ENCODE measurements at places on chromosomes 6 and 20.

GRCh38 chr6:78580923-78581322 lies 286.4 kb upstream of the IRAK1BP1 start:
- DNase-seq, result no peak

GRCh38 chr6:15936503-15936902 lies 192.4 kb upstream of the MYLIP start:
- no peak for DNase-seq

DNA sequence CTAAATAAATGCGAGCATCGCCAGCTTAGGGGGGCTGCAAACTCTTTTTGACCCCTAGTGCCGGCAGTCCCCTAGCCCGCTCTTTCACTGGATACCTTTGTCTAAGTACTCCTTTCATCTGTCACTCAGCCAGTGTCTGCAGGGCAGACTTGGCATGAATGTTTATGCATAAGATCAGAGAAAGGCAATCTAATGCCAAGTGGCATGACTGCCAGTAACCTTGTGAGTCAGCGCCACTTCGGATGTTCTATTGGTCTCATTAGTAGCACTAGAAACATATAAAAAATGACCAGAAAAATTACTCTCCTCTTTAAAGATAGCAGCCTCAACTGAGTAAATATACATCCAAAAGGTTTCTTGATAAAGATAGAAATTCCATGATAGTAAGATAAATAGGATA lies 192.2 kb downstream of the TBC1D32 start:
- DNase-seq, result peak; percentile 17

DNA sequence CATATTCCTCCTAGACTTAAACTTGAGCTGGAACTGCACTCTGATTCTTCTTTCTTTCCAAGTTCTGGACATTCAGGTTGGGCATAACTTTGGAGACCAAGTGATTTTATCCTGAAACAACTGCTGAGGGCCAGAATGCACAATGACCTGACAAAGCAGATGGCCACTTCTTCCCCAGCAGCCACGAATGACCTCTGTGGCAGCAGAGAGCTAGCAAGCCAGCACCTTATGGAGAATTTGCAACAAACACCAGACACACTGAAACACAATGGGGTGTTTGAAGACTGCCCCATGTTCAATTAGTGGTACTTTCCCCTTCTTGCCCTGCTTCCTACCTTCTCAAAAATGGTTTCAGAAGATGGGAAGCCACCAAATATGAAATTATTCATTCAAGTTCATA lies 4.2 kb upstream of the TENT5A start:
- no peak for DNase-seq

- DNase-seq, result no peak
These were observed 2.0 kb downstream of the DOK5 start for GRCh38 chr20:54477191-54477955.

GRCh38 chr6:11146117-11146826 lies 34.7 kb upstream of the ERVFRD-1 start:
- DNase-seq, result no peak

GRCh38 chr20:49631856-49632418 lies 64.0 kb upstream of the PTGIS start:
- no peak for DNase-seq

All from kidney tubule cell (primary cell).